Motor neuron (in vitro differentiated cells): ENCODE measurements at places on chromosomes 16 and 17. TPM values are rescaled to one million over a fixed set of nuclear protein-coding genes. Genes with fewer than 3 reads are reported as not detected.

Gene COL1A1
- 0.54 and 1.9 TPM in 2 replicates for total RNA-seq

Gene SLC13A2
- total RNA-seq, result 0.66 TPM in 1 of 2 replicates, not detected in the other

Gene SLC38A10
- total RNA-seq, result 57.1 and 71.4 TPM in 2 replicates

Gene MPP3
- total RNA-seq, result 21.6 and 23.6 TPM in 2 replicates

Gene CORO6
- 3.1 and 5.2 TPM in 2 replicates for total RNA-seq
